ENCODE measurements at places on chromosomes 3 and 15. TPM values are rescaled to one million over a fixed set of nuclear protein-coding genes. Genes with fewer than 3 reads are reported as not detected.

NOX5 gene
- total RNA-seq = 0.14 TPM

ZKSCAN7 gene
- total RNA-seq = 3.6 TPM

ELP6 gene
- 17.9 TPM for total RNA-seq

CTXN2 gene
- total RNA-seq = not detected

CPLX3 gene
- total RNA-seq = not detected

STAG1 gene
- total RNA-seq = 40.8 TPM

LMAN1L gene
- total RNA-seq = not detected

SKOR1 gene
- 0.52 TPM for total RNA-seq

CTDSPL gene
- 78.6 TPM for total RNA-seq

HDC gene
- total RNA-seq = 4.1 TPM

COMMD2 gene
- 49.8 TPM for total RNA-seq

ST8SIA2 gene
- total RNA-seq = not detected

GPR27 gene
- 3.7 TPM for total RNA-seq

SLC27A2 gene
- 0.96 TPM for total RNA-seq

BDH1 gene
- 12.5 TPM for total RNA-seq

MASP1 gene
- total RNA-seq = 5.9 TPM

PLOD2 gene
- total RNA-seq = 23.7 TPM

KLHL6 gene
- 24.7 TPM for total RNA-seq

SLC9A9 gene
- 13.3 TPM for total RNA-seq

CCDC39 gene
- total RNA-seq = not detected

PRR23A gene
- not detected for total RNA-seq

CCDC54 gene
- not detected for total RNA-seq

CRYGS gene
- total RNA-seq = 3.8 TPM
